Stimulated activated CD8-positive, alpha-beta memory T cell treated with anti-CD3 and anti-CD28 coated beads, Interleukin-2, amount 100 ng/mL, for 48 hours (primary cell): ENCODE measurements at places on chromosomes 5 and 9.

GRCh38 chr5:51488803-51489642, 105.8 kb downstream of the ISL1 start:
- no peak for DNase-seq

DNA sequence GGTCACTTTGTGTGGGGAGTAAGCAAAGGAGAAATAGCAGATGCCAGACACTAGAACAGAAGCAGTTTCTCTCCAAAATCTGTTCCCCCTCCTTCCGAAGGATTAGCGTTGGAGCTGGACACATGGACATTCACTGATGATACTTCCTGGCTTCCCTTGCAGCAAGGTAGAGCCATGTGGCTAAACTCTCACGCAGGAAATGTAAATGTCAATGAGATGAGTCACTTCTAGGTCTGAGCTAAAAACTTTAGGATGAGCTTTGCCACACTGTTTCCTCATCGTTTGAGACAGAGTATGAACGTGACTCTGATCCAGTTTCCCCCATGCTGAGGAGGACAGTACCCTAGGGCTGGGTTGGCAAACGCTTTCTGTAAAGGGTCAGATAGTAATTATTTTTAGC, 5.1 kb downstream of the BHMT2 start:
- DNase-seq: no peak

- no peak for DNase-seq
Measured at GRCh38 chr5:134387443-134387842, 16.1 kb downstream of the UBE2B start.

- no peak for DNase-seq
Measured at GRCh38 chr9:129929496-129930125, 94.4 kb downstream of the USP20 start.

DNA sequence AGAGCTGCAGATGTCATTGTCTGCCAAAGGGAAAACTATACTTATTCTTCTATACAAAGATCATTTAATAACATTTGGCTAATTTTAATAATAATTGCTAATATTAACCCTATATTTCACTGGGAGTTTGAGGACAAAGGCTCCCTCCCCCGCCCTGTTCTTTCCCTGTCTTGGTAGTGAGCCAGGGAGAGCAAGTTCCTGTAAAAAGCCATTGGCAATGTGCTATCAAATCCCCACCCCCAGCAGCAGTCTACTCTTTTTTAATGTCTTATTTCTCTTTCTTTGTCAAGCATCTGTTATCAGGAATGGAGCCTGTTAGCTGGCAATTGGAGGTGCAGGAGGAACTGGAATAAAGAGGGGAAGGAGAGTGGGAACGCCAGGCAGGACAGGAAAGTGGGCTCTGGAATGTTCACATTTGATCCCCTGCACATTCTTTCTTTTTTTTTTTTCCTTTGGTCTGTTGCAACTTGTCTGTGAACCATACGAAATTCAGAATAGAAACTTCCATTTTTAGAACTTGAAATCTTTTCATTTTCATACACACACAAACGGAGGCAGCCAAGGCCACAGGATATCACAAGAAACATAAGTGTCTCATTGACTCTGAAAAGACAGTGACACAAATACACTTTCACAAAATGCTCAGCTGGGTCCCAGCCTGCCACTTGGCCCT, 664.8 kb upstream of the ZNF608 start:
- no peak for DNase-seq

DNA sequence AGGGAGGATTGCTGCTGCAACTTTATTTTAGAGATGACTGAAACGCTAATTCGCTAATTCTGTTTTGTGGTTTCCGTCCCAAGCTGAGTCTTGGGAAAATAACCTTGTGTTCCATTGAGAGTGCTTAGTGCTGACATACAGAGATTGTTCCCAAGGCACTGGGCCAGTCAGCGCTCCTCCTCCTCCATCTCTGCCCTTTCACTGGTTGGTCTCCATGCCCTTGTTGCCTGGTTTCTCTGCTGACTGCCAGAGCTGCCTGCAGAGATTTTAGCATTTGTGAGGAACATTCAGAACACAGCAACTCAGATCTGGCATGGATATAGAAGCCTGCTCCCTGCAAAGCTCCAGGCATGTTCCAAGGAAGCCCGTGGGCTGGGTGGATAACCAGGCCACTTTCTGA, 126.0 kb upstream of the IRX2 start:
- DNase-seq: no peak

DNA sequence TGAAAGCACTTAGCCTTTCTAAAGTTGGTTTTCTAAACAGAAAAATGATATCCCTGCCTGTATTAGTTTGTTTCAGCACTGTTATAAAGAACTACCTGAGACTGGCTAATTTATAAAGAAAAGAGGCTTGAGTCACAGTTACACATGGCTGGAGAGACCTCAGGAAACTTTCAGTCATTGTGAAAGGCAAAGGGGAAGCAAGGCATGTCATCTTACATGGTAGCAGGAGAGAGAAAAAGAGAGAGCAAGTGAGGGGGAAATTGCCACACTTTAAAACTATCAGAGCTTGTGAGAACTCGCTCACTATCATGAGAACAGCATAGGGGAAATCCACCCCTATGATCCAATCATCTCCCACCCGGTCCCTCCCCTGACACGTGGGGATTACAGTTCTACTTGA, 64.9 kb downstream of the FAM170A start:
- DNase-seq: no peak

- no peak for DNase-seq
Measured at GRCh38 chr5:106417566-106417965, 1253.2 kb downstream of the EFNA5 start.

DNA sequence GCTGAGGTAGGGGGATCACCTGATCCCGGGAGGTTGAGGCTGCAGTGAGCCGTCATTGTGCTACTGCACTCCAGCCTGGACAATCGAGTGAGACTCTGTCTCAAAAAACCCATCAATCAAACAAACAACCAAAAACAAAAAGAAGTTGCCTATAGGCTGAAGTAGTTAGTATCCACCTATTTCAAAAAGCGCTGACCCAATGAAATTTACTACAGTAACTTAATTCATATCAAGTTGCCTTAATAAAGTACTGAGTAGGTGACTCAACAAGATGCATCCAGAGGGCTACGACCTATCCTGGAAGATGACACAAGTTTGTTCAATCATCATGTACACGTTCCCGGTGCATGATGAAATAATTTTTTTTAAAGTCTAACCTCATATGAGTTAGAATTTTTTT, 648.6 kb upstream of the DMAC1 start:
- DNase-seq: no peak

- DNase-seq: no peak
Measured at GRCh38 chr5:33701251-33701650, 190.5 kb downstream of the ADAMTS12 start.

- no peak for DNase-seq
Measured at GRCh38 chr9:35277171-35277520, 115.3 kb downstream of the UNC13B start.

- no peak for DNase-seq
Measured at GRCh38 chr5:61966997-61967396, 339.0 kb upstream of the KIF2A start.
